ENCODE measurements at places on chromosomes 2 and 18. TPM values are rescaled to one million over a fixed set of nuclear protein-coding genes. Genes with fewer than 3 reads are reported as not detected.

CERKL gene
- total RNA-seq: not detected

VWA3B gene
- not detected for total RNA-seq

PROM2 gene
- 0.59 TPM for total RNA-seq

NTSR2 gene
- total RNA-seq: not detected

TUBA3E gene
- not detected for total RNA-seq

GRCh38 chr2:7467782-7468447, 550.7 kb downstream of the RNF144A start:
- H3K27ac ChIP-seq: peak overlapping the region; percentile 96
- peaks cover 49% of the 10 kb centered on the region for H3K36me3 ChIP-seq
- peak overlapping the region; percentile 15 for H3K4me3 ChIP-seq
- no peaks in the 10 kb centered on the region for H3K27me3 ChIP-seq
- peaks cover 58% of the 10 kb centered on the region for H3K4me1 ChIP-seq

GRCh38 chr18:49861659-49862058, 48.3 kb upstream of the ACAA2 start:
- no peak overlapping the region for H3K4me3 ChIP-seq
- DNase-seq: no peak
- H3K27ac ChIP-seq: no peak overlapping the region
- H3K27me3 ChIP-seq: no peaks in the 10 kb centered on the region
- H3K4me1 ChIP-seq: no peaks in the 10 kb centered on the region
- H3K36me3 ChIP-seq: no peaks in the 10 kb centered on the region

DNA sequence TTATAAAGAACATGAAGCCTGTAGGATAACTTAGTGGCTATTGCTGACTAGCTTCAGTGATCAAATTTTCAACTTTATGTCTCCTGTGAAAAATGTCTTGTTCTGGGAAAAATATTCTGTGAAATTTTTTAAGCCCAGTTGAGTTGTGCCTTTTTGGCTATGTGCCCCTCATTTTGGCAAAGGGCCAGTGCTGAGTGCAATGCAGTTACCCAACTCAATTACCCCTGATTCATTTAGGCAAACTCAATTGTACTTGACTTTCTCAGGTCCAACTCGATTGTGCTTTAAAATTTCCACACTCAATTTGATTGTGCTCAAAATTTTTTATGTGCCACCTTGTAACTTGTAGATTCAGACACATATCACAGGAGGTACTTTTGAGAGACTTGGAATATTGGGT, 548.8 kb upstream of the NRP2 start:
- H3K27ac ChIP-seq: no peak overlapping the region
- H3K36me3 ChIP-seq: peaks cover 23% of the 10 kb centered on the region
- H3K4me3 ChIP-seq: no peak overlapping the region
- peaks cover 36% of the 10 kb centered on the region for H3K4me1 ChIP-seq

- no peaks in the 10 kb centered on the region for H3K36me3 ChIP-seq
- H3K27ac ChIP-seq: no peak overlapping the region
- no peaks in the 10 kb centered on the region for H3K4me1 ChIP-seq
- no peaks in the 10 kb centered on the region for H3K27me3 ChIP-seq
These were observed 189.4 kb upstream of the CWC22 start for GRCh38 chr2:180196419-180196977.

- DNase-seq: no peak
- H3K27me3 ChIP-seq: no peaks in the 10 kb centered on the region
- H3K27ac ChIP-seq: no peak overlapping the region
- no peaks in the 10 kb centered on the region for H3K36me3 ChIP-seq
- no peak overlapping the region for H3K4me3 ChIP-seq
These were observed 195.4 kb upstream of the HDAC4 start for GRCh38 chr2:239596253-239596652.

DNA sequence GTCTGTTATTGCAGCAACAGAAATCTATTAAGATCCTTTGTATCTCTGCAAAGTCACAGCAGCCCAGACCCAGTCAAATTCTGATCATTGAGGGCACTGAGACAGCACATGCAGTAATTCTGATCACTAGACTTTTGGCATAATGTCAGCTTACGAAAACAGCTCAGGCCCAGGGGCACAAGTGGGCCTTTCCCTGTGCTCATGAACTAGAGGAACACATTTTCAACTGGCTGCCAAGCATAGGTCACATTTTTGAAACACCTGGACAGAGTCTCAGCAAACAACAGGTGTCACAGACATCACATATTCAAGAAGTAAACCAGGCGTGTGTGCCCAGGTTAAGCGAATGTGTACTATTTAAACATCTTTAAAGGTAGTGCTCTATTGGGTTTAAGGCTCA, 13.7 kb downstream of the DOCK10 start:
- H3K36me3 ChIP-seq: peaks cover 48% of the 10 kb centered on the region
- no peak overlapping the region for H3K4me3 ChIP-seq
- H3K27me3 ChIP-seq: no peaks in the 10 kb centered on the region
- no peak overlapping the region for H3K27ac ChIP-seq

DNA sequence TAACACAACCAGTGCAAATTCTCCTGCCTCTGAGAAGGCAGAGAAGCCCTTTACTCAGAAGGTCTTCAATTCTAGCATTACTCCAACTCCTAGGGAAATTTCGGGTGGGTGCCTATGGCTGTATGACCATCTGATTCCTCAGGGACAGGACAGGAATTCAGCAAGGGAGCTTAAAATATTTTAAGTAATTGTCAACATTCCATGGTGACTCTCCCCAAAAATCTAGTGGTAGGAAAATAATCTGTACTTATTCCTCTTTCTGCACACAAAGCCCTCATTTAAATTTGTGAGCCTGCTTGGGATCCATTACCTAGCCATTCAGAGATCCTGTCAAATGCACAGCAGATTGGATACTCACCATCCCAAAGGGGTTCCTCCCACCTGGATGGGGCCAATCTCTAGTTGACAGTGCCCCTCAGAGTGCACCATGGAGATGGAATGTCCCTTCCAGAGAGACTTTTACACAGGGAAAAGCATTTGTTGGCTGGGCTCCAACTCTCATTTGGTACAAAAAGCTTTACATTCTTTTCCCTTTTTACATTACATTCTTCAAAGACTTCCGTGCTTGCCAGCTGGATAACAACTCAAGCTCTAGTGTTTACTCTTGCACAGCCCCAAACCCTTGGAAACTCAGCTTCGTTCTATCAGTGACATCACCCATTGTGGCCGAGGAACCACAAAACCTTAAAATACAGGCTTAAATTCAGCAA, 3.1 kb upstream of the TMEM150A start:
- H3K4me1 ChIP-seq: peaks cover 14% of the 10 kb centered on the region
- no peak overlapping the region for H3K4me3 ChIP-seq
- DNase-seq: no peak
- H3K36me3 ChIP-seq: peaks cover 28% of the 10 kb centered on the region

- H3K4me3 ChIP-seq: no peak overlapping the region
- no peak overlapping the region for H3K27ac ChIP-seq
- no peaks in the 10 kb centered on the region for H3K4me1 ChIP-seq
These were observed 118.4 kb downstream of the BMPR2 start for GRCh38 chr2:202494300-202495229.

DNA sequence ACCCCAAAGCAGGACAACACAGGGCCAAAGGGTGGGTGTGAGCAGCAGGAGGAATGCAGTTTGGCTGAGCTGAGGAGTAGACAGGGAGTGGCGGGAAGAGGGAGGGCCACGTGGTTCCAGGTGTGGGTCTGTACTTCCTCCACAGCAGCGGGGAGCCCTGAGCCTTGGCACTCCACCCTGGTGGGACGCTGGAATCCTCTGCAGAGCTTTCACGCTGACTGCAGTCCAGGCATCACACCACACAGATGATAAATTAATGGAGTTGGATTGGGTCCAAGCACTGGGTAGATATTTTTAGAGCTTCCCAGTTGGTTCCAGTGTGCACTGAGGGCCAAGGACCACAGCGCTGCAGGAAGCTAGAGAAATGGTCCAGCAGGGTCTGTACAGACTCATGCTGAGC, 67.0 kb upstream of the TMEM200C start:
- no peak for DNase-seq
- no peaks in the 10 kb centered on the region for H3K27me3 ChIP-seq
- H3K4me3 ChIP-seq: no peak overlapping the region
- H3K36me3 ChIP-seq: no peaks in the 10 kb centered on the region
- no peak overlapping the region for H3K27ac ChIP-seq

DNA sequence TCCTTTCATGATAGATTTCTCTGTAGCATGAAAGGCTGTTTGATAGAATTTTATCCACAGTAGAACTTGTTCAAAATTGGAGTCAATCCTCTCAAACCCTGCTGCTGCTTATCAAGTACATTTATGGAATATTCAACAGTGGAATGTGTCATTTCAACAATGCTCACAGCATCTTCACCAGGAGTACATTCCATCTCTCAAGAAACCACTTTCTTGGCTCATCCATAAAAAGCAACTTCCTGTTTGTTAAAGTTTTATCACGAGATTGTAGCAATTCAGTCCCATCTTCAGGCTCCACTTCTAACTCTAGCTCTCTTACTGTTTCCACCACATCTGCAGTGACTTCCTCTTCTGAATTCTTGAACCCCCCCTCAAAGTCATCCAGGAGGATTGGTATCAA, 29.4 kb downstream of the PDCL3 start:
- no peaks in the 10 kb centered on the region for H3K36me3 ChIP-seq
- H3K4me3 ChIP-seq: no peak overlapping the region
- peaks cover 5% of the 10 kb centered on the region for H3K27me3 ChIP-seq
- H3K4me1 ChIP-seq: peaks cover 36% of the 10 kb centered on the region

DNA sequence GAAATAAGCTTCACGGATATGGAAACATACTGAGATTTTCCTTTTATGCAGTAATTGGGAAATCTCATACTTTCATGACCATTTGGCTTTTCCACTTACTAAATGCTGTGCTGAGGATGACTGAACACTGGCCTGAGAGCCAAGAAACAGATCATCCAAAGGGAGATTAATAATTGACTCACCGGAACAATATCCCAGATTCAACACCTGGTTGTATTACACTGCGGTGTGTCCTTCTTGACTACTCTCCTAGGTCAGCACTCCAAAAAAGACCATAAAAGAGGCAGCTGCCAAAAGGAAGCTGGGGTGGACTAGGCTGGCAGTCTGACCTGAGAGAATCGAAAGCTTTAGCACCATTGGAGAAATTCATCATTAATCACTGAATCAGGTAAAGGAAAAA, 469.1 kb downstream of the CBLN2 start:
- no peaks in the 10 kb centered on the region for H3K4me1 ChIP-seq
- no peak for DNase-seq

DNA sequence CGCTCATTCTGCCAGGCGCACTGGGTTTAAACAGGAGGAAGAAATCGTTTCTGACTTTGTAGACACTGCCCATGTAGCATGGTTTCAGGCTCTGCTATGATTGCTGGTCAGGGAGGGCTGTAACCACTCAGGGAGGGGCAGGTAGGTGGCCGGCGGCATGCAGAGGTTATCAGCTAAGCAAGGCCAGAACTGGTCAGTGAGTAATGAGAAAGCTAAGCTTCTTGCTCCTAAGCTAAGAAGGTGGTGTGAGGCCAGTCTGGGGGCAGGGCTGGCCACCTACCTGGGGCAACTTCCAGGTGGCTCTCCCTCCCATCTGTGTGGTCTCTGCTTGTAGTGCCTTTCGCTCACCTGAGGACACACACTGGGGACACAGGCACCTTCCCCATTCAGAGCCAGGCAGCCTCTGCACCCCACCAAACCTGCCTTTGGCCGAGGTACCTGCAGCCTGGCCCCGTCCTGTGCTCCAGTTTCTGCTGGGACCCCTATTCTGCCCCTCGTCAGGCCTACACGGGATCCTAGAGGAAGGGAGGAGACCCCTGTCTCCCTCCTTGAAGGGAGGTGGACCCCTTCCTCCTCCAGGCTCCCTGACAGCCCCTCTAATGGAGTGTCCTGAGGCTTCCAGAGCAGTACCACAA, 195.9 kb downstream of the SEPTIN10 start:
- H3K27me3 ChIP-seq: no peaks in the 10 kb centered on the region
- no peak overlapping the region for H3K27ac ChIP-seq
- no peak for DNase-seq
- H3K4me1 ChIP-seq: no peaks in the 10 kb centered on the region

- peaks cover 71% of the 10 kb centered on the region for H3K36me3 ChIP-seq
- no peak for DNase-seq
- peaks cover 60% of the 10 kb centered on the region for H3K4me1 ChIP-seq
- H3K4me3 ChIP-seq: peak overlapping the region; percentile 33
- H3K27me3 ChIP-seq: no peaks in the 10 kb centered on the region
These were observed 4.8 kb downstream of the ITGA4 start for GRCh38 chr2:181462033-181462432.

DNA sequence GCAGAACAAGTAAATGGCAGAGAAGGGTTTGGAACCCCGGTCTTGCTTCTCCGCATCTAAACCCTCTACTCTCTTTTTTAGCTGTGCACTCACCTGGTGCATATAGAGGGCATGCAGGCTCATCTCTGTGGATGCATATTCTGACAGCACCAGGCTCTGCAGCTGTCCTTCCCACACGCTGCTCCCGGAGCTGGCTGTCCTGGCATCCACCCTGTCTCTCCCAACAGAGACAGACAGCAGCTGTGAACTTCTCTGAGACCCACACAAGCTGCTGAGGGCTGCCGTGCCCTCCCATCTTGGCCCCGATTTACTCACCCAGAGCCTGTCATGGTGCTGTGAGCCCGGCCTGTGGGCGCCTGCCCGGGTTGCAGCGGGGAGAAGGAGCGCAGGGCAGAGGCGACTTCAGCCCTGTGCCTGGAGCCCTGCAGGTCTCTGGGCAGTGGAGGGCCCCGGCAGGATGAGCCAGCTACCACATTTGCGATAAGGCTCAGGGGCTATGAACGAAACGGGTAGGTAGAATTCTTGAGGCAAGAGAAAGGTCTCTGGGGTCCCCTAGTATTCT, 3.3 kb upstream of the ABCB6 start:
- H3K27ac ChIP-seq: no peak overlapping the region
- DNase-seq: no peak
- no peaks in the 10 kb centered on the region for H3K27me3 ChIP-seq
- H3K36me3 ChIP-seq: peaks cover 65% of the 10 kb centered on the region

- H3K4me3 ChIP-seq: no peak overlapping the region
- H3K36me3 ChIP-seq: no peaks in the 10 kb centered on the region
- no peak for DNase-seq
- H3K4me1 ChIP-seq: peaks cover 16% of the 10 kb centered on the region
- peaks cover 15% of the 10 kb centered on the region for H3K27me3 ChIP-seq
- H3K27ac ChIP-seq: no peak overlapping the region
These were observed 72.1 kb downstream of the KLHL29 start for GRCh38 chr2:23456881-23457760.

- peaks cover 2% of the 10 kb centered on the region for H3K4me1 ChIP-seq
- peaks cover 2% of the 10 kb centered on the region for H3K27me3 ChIP-seq
- H3K27ac ChIP-seq: no peak overlapping the region
- DNase-seq: no peak
- H3K4me3 ChIP-seq: no peak overlapping the region
- H3K36me3 ChIP-seq: no peaks in the 10 kb centered on the region
These were observed 301.8 kb upstream of the ACVR2A start for GRCh38 chr2:147543056-147543455.

DNA sequence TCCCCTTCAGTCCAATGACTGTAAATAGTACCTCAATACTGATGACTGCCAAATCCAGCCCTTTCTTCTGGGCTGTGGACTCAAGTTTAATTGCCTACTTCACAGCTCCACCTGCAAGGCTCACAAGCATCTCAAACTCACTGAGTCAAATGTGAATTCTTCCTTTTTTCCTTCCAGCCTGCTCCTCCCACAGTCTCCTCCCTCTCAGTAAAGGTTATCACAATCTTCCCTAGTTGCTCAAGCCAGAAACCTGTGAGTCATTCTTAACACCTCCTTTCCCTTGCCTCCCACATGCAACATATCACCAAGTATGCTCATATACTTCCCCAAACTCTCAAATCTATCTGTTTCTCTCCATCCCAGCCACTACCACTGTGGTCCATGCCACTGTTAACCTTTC, 3.7 kb upstream of the MFSD6 start:
- no peaks in the 10 kb centered on the region for H3K27me3 ChIP-seq
- no peaks in the 10 kb centered on the region for H3K36me3 ChIP-seq
- H3K4me1 ChIP-seq: peaks cover 10% of the 10 kb centered on the region
- DNase-seq: no peak
- H3K4me3 ChIP-seq: no peak overlapping the region

GRCh38 chr18:22337833-22338232, 79.9 kb downstream of the CTAGE1 start:
- DNase-seq: no peak
- no peaks in the 10 kb centered on the region for H3K36me3 ChIP-seq
- H3K27ac ChIP-seq: no peak overlapping the region
- no peaks in the 10 kb centered on the region for H3K27me3 ChIP-seq
- no peaks in the 10 kb centered on the region for H3K4me1 ChIP-seq
